Lower lobe of right lung (tissue), 2 donors: ENCODE measurements at places on chromosomes 1 and 21. TPM values are rescaled to one million over a fixed set of nuclear protein-coding genes. Genes with fewer than 3 reads are reported as not detected.

GRCh38 chr1:98086796-98087441, 166.1 kb upstream of the DPYD start:
- no peaks in the 10 kb centered on the region for H3K27me3 ChIP-seq
- H3K27ac ChIP-seq = no peak overlapping the region
- no peaks in the 10 kb centered on the region for H3K4me1 ChIP-seq
- no peak overlapping the region for H3K4me3 ChIP-seq
- DNase-seq = no peak
- no peaks in the 10 kb centered on the region for H3K36me3 ChIP-seq

GRCh38 chr1:220274251-220274855, 2.1 kb upstream of the RAB3GAP2 start:
- H3K27me3 ChIP-seq = no peaks in the 10 kb centered on the region
- no peak overlapping the region for H3K27ac ChIP-seq

GRCh38 chr1:79193211-79194079, 186.9 kb upstream of the ADGRL4 start:
- no peak overlapping the region for H3K27ac ChIP-seq
- H3K4me3 ChIP-seq = no peak overlapping the region
- no peaks in the 10 kb centered on the region for H3K4me1 ChIP-seq
- no peaks in the 10 kb centered on the region for H3K36me3 ChIP-seq
- DNase-seq = no peak

DNA sequence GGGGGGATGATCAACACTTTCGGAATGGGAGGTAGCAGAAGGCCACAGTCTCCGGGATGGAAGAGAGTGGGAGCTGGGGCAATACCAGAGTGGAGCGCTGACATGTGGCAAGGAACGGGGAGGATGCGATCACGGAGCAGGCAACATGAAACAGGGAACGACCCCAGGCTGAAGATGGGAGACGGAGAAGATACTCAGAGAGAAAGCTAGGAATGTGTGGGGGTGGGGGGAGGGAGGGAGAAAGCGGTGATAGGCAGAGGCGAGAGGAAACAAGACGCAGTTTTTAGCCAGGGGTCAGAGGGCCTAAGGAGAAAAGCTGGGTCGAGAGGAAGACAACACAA, 577 bp downstream of the RAB3GAP2 start:
- peaks cover 30% of the 10 kb centered on the region for H3K4me1 ChIP-seq
- no peak for DNase-seq
- H3K27me3 ChIP-seq = no peaks in the 10 kb centered on the region
- peak overlapping the region; percentile 92 for H3K27ac ChIP-seq
- peaks cover 6% of the 10 kb centered on the region for H3K36me3 ChIP-seq

SLC16A4 gene
- 9.6 TPM for total RNA-seq
